ENCODE measurements at places on chromosomes 3 and 15. TPM values are rescaled to one million over a fixed set of nuclear protein-coding genes. Genes with fewer than 3 reads are reported as not detected.

DNA sequence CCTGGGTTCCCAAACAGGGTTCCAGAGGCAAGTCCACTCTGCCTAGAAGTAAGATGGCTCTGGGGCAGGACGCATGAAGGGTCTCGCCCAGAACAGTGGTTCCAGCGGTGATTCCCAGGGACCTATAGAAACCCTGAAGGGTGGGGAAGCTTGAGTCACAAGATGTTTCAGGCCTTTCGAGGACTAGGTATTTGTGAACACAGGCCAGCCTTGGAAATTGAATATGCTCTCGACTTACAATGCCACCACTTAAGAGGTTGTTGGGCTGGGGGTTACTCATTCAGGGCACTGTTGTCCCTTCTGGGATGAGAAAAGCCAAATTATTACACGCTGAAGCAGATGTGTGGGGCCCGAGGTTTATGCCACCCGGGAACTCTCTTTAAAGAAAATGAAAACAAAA is 152.0 kb downstream of the TJP1 start:
- H3K4me3 ChIP-seq = no peak overlapping the region
- DNase-seq = no peak
- H3K27ac ChIP-seq = no peak overlapping the region
- H3K4me1 ChIP-seq = peaks cover 19% of the 10 kb centered on the region

DNA sequence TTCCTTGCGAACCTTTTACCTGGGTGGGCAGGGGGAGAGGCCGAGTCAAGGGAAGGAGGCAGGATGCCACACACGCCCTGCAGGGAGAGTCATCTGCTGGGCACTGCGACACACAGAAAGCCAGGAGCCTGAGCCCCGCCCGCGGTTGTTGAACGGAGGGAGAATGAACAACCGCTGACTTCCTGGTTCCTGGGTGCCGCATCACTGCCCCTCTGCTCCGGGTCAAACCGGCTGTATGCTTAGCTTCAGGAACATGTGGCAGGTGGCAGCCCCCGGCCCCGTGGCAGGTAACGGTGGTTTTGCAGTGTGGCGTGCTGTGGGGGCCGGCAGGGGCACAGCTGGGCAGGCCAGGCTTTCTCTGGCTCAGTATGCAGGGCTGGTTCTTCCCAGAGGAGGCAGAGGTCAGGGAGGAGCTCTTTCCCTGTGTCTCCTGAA is 33.4 kb downstream of the APBA2 start:
- peak overlapping the region; percentile 55 for H3K4me3 ChIP-seq
- H3K36me3 ChIP-seq = no peaks in the 10 kb centered on the region
- no peak overlapping the region for H3K27ac ChIP-seq
- peak; percentile 35 for DNase-seq

- no peak overlapping the region for H3K27ac ChIP-seq
- no peaks in the 10 kb centered on the region for H3K27me3 ChIP-seq
- DNase-seq = peak; percentile 22
- H3K4me1 ChIP-seq = no peaks in the 10 kb centered on the region
- no peak overlapping the region for H3K4me3 ChIP-seq
These were observed 44.8 kb downstream of the CMTM8 start for GRCh38 chr3:32283304-32283703.

- no peak overlapping the region for H3K27ac ChIP-seq
- peaks cover 3% of the 10 kb centered on the region for H3K4me1 ChIP-seq
- no peak overlapping the region for H3K4me3 ChIP-seq
- no peaks in the 10 kb centered on the region for H3K27me3 ChIP-seq
These were observed 703.3 kb upstream of the LMCD1 start for GRCh38 chr3:7798276-7798675.

DNA sequence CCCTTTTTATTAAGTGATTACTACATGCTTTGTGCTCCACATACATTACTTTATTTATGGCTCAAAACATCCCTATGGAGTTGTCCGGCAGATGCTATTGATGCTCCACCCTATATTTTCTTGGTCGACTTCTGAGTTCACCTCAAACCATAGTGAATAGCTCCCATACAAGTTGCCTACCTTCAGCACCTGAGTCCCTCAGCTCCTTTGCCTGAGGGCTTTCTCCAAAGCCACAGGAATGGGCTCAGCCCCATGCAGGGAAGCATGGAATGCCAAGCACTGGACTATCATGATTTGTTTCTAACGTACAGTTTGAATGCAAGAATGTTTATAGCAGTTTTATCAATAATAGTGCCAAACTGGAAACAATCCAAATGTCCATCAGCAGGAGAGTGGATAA is 124.8 kb upstream of the TNIK start:
- no peaks in the 10 kb centered on the region for H3K4me1 ChIP-seq
- no peak overlapping the region for H3K4me3 ChIP-seq
- no peaks in the 10 kb centered on the region for H3K36me3 ChIP-seq
- no peak for DNase-seq
- no peak overlapping the region for H3K27ac ChIP-seq

DNA sequence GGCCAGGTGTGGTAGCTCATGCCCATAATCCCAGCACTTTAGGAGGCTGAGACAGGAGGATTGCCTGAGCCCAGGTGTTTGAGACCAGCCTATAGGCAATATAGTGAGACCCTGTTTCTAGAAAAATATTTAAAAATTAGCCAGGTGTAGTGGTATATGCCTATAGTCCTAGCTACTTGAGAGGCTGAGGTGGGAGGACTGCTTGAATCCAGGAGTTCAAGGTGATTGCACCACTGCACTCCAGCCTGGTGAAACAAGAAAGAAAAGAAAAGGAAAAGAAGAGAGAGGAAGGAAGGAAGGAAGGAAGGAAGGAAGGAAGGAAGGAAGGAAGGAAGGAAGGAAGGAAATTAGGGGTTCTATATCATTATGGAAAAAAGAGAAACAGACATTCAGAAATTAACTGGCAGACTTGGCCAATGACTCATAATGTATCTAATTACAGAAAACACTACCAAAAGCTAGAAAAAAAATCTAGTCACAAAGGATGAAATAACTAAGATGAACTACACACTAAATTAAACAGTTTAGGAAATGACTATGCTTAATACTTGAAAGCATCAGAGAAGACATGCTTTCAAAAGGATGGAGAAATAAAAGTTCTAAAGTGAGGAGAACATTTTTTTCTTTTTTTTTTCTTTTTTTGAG is 45.4 kb upstream of the TERB2 start:
- no peaks in the 10 kb centered on the region for H3K36me3 ChIP-seq
- H3K4me1 ChIP-seq = no peaks in the 10 kb centered on the region
- H3K4me3 ChIP-seq = no peak overlapping the region

GRCh38 chr3:52437326-52438103 is 7.4 kb downstream of the SEMA3G start:
- H3K27ac ChIP-seq = no peak overlapping the region
- no peaks in the 10 kb centered on the region for H3K27me3 ChIP-seq
- H3K4me1 ChIP-seq = no peaks in the 10 kb centered on the region
- no peak for DNase-seq
- no peaks in the 10 kb centered on the region for H3K36me3 ChIP-seq

DNA sequence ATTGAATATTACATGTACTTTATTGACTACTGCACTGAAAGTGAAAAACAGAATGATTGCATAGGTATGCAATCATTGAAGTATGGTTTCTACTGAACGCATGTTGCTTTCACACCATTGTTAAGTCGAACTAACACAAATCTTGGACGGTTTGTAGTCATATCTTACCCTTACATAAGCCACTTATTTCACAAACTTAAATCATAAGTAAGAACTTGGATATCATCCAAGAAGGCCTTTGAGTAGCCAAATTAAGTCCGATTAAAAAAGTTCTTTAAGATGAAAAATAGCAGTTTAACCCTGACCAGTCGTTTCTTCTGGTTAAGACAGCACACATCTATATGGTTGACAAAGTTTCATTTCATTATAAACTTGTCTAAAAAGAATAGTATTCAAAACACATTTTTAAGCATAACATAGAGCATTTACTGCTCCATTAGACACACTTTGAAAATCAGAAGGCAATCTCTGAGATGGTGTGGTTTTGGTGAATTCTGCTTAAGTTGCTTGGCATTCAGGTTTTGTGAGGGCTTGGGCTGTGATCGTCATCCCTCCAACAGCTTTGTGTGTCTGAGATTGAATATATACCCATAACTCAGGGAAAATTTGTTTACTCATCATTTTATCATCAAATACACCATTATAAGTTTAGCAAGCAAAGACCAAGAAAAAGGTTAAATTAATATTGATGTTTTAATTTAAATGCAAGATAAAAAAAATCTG is 92.2 kb downstream of the NFKBIZ start:
- no peak for DNase-seq
- no peaks in the 10 kb centered on the region for H3K27me3 ChIP-seq
- H3K4me1 ChIP-seq = peaks cover 4% of the 10 kb centered on the region
- no peaks in the 10 kb centered on the region for H3K36me3 ChIP-seq

- H3K4me3 ChIP-seq = no peak overlapping the region
- peaks cover 12% of the 10 kb centered on the region for H3K4me1 ChIP-seq
- H3K27ac ChIP-seq = no peak overlapping the region
- DNase-seq = peak; percentile 74
These were observed 47.7 kb upstream of the FMN1 start for GRCh38 chr15:33242165-33242564.

- no peak for DNase-seq
- no peak overlapping the region for H3K4me3 ChIP-seq
- H3K27ac ChIP-seq = no peak overlapping the region
- no peaks in the 10 kb centered on the region for H3K27me3 ChIP-seq
- no peaks in the 10 kb centered on the region for H3K36me3 ChIP-seq
These were observed 96.6 kb upstream of the CTNNB1 start for GRCh38 chr3:41102750-41103149.

DNA sequence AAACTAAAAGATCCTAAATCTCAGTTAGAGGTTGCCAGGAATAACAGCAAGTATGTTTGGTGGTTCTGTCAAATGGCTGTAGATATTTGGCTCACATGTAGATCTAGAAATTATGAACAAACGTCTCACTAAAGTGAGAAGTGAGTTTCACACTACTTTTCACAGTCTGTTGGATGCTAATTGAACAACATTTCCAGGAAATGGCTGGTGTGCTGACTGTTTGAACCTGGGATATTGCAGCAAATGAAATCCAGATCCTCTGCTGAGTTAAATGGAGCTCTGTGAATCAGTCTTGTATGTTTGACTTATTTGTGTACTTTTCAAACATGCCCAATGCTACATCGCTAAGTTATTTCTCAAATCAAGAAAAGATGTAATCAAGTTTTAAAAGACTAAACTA is 21.3 kb upstream of the RSL24D1 start:
- H3K36me3 ChIP-seq = no peaks in the 10 kb centered on the region
- H3K27me3 ChIP-seq = no peaks in the 10 kb centered on the region
- H3K4me1 ChIP-seq = peaks cover 21% of the 10 kb centered on the region
- H3K4me3 ChIP-seq = no peak overlapping the region
- no peak for DNase-seq

- no peak for DNase-seq
- no peaks in the 10 kb centered on the region for H3K27me3 ChIP-seq
- no peak overlapping the region for H3K4me3 ChIP-seq
- H3K27ac ChIP-seq = no peak overlapping the region
- H3K4me1 ChIP-seq = no peaks in the 10 kb centered on the region
These were observed 80.9 kb downstream of the PRICKLE2 start for GRCh38 chr3:64144241-64144900.

GRCh38 chr3:193228206-193228605 is 12.8 kb upstream of the PLAAT1 start:
- no peaks in the 10 kb centered on the region for H3K36me3 ChIP-seq
- no peak overlapping the region for H3K4me3 ChIP-seq
- H3K27me3 ChIP-seq = no peaks in the 10 kb centered on the region

GRCh38 chr15:31016446-31016915 is 25.1 kb upstream of the MTMR10 start:
- no peaks in the 10 kb centered on the region for H3K27me3 ChIP-seq
- peaks cover 10% of the 10 kb centered on the region for H3K4me1 ChIP-seq
- no peak overlapping the region for H3K27ac ChIP-seq

- DNase-seq = peak; percentile 97
- H3K36me3 ChIP-seq = no peaks in the 10 kb centered on the region
- H3K4me1 ChIP-seq = no peaks in the 10 kb centered on the region
- peak overlapping the region; percentile 31 for H3K4me3 ChIP-seq
- no peak overlapping the region for H3K27ac ChIP-seq
These were observed 37.8 kb downstream of the LSM3 start for GRCh38 chr3:14216257-14217048.

- H3K36me3 ChIP-seq = no peaks in the 10 kb centered on the region
- H3K27ac ChIP-seq = no peak overlapping the region
- H3K4me3 ChIP-seq = no peak overlapping the region
These were observed 31.6 kb downstream of the TSC22D2 start for GRCh38 chr3:150439657-150440056.

GRCh38 chr3:186502966-186503712 is 41.0 kb downstream of the CRYGS start:
- no peaks in the 10 kb centered on the region for H3K27me3 ChIP-seq
- no peaks in the 10 kb centered on the region for H3K4me1 ChIP-seq
- H3K4me3 ChIP-seq = no peak overlapping the region
- H3K27ac ChIP-seq = no peak overlapping the region
- no peak for DNase-seq
- H3K36me3 ChIP-seq = no peaks in the 10 kb centered on the region

DNA sequence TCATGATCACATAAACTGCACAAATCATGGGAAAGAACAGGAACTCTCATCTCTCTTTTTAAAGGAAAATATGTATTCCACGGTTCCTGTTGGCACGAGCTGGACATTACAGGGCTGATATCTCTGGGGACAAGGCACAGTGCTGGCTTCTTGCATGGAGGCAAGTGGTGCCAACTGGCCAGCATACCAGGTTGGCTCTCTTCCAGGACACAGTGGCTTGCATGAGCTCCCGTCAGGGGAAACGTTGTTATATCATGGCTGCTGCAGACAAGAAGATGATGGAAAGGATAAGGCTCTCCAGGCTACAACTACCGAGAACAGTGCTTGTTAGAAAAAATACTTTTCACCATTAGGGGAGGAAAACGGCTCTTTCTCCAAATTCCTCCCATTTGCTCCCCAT is 283.9 kb downstream of the RORA start:
- no peaks in the 10 kb centered on the region for H3K4me1 ChIP-seq
- H3K4me3 ChIP-seq = no peak overlapping the region
- H3K27ac ChIP-seq = no peak overlapping the region
- no peaks in the 10 kb centered on the region for H3K27me3 ChIP-seq

DNA sequence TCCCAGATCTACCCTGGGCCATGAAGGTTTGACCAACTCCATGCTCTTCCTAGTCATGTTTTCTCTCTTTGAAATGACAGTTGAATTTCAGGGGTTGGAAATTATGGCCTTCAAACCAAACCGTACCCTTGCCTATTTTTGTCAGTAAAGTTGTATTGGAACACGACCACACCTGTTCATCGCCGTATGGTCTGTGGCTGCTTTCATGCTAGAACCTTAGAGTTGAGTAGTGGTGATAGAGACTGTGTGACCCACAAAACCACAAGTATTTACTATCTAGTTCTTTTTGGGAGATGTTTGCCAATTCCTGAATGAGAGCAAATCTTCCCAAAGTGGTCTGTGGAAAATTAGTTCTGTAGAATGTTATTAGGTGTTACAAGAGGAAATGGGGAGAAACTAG is 24.0 kb upstream of the STARD5 start:
- no peak overlapping the region for H3K27ac ChIP-seq
- H3K4me1 ChIP-seq = no peaks in the 10 kb centered on the region
- H3K36me3 ChIP-seq = no peaks in the 10 kb centered on the region
- no peaks in the 10 kb centered on the region for H3K27me3 ChIP-seq

KCNAB1 gene
- total RNA-seq = 0.69 TPM

STRIT1 gene
- total RNA-seq = not detected

ZNF662 gene
- 1.5 TPM for total RNA-seq
